Thoracic aorta endothelial cell (primary cell): ENCODE measurements at places on chromosomes 1 and 21. TPM values are rescaled to one million over a fixed set of nuclear protein-coding genes. Genes with fewer than 3 reads are reported as not detected.

The C1orf226 gene
- 3.4 and 3.7 TPM in 2 replicates for total RNA-seq

The ADAM30 gene
- not detected in 2 replicates for total RNA-seq

The OLIG2 gene
- not detected in 2 replicates for total RNA-seq

The WNT2B gene
- 3.1 and 3.4 TPM in 2 replicates for total RNA-seq

The RGS7 gene
- 0.53 and 2.2 TPM in 2 replicates for total RNA-seq

The NMNAT2 gene
- total RNA-seq = 0.13 and 0.72 TPM in 2 replicates

The LORICRIN gene
- total RNA-seq = not detected in 2 replicates

The CDCA8 gene
- 21.3 and 31.5 TPM in 2 replicates for total RNA-seq

The PROX1 gene
- total RNA-seq = 0.53 and 2.1 TPM in 2 replicates

The KCNK2 gene
- total RNA-seq = not detected in 2 replicates

The NPR1 gene
- total RNA-seq = 3.7 and 7.8 TPM in 2 replicates

The BRDT gene
- not detected in 2 replicates for total RNA-seq

The CDA gene
- 1.5 and 2.0 TPM in 2 replicates for total RNA-seq

The RIMS3 gene
- total RNA-seq = 0.13 and 0.22 TPM in 2 replicates

The GUCA2A gene
- not detected in 2 replicates for total RNA-seq

The DNAJC6 gene
- total RNA-seq = 3.7 and 9.3 TPM in 2 replicates

The LRRC39 gene
- total RNA-seq = 0.43 and 0.53 TPM in 2 replicates

The AGT gene
- not detected in 2 replicates for total RNA-seq

The RHCE gene
- total RNA-seq = 0.07 TPM in 1 of 2 replicates, not detected in the other

The TRABD2B gene
- not detected in 2 replicates for total RNA-seq

The EPB41 gene
- 47.2 and 51.0 TPM in 2 replicates for total RNA-seq

The PGLYRP4 gene
- not detected in 2 replicates for total RNA-seq

The SPRR2B gene
- not detected in 2 replicates for total RNA-seq

The MYOCOS gene
- total RNA-seq = 0.27 TPM in 1 of 2 replicates, not detected in the other

The L1TD1 gene
- total RNA-seq = not detected in 2 replicates

The LYPD8 gene
- not detected in 2 replicates for total RNA-seq

The FMO4 gene
- total RNA-seq = 0.65 and 0.80 TPM in 2 replicates

The MIXL1 gene
- 0.13 and 0.14 TPM in 2 replicates for total RNA-seq

The S100A14 gene
- not detected in 2 replicates for total RNA-seq

The SLC22A15 gene
- total RNA-seq = 0.27 and 0.50 TPM in 2 replicates

The LAMC2 gene
- 0.53 and 9.0 TPM in 2 replicates for total RNA-seq

The PLA2G2F gene
- not detected in 2 replicates for total RNA-seq

The CELA2B gene
- not detected in 2 replicates for total RNA-seq

The PODN gene
- total RNA-seq = 0.27 and 0.29 TPM in 2 replicates

The HSD11B1 gene
- not detected in 2 replicates for total RNA-seq

The NUP210L gene
- total RNA-seq = under 0.01 and 0.07 TPM in 2 replicates

The ARHGEF10L gene
- total RNA-seq = 2.5 and 7.0 TPM in 2 replicates

The LPAR3 gene
- 0.07 TPM in 1 of 2 replicates, not detected in the other for total RNA-seq

The MTFR1L gene
- 30.3 and 33.1 TPM in 2 replicates for total RNA-seq

The MCOLN3 gene
- total RNA-seq = not detected in 2 replicates

The IL19 gene
- total RNA-seq = not detected in 2 replicates

The MYBPH gene
- not detected in 2 replicates for total RNA-seq

The B3GALT2 gene
- not detected in 2 replicates for total RNA-seq

The THEM5 gene
- total RNA-seq = not detected in 2 replicates

The FCRL2 gene
- not detected in 2 replicates for total RNA-seq

The GALNT2 gene
- total RNA-seq = 85.1 and 88.5 TPM in 2 replicates
